ENCODE measurements at places on chromosomes 7 and 10. TPM values are rescaled to one million over a fixed set of nuclear protein-coding genes. Genes with fewer than 3 reads are reported as not detected.

DNA sequence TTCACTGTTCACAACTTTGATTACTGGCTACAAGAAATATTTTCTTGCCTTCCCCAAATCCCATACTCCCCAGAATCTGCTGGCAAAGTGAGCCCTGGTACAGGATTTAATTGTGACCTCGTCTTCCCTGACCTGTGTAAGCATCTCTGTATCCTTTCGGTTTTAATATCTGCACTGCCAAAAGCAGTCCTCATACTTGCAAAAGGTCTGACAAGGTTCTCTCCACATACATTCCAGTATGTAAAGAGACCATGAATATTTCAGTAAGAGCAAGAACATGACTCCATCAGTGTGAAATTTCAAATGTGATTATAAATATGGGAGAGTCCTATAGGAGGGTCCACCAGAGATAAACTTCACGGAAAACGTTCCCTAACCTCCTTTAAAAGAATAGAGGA, 134.0 kb upstream of the TCF7L2 start:
- DNase-seq, result no peak

- no peak for DNase-seq
These were observed 2.5 kb downstream of the LRCH4 start for GRCh38 chr7:100583132-100584053.

The CCL26 gene
- polyA plus RNA-seq, result not detected

GRCh38 chr7:142477079-142477651, 219.3 kb upstream of the PRSS58 start:
- no peak for DNase-seq

- DNase-seq, result no peak
These were observed 34.5 kb downstream of the EBF3 start for GRCh38 chr10:129929343-129930292.

- no peak for DNase-seq
These were observed 207.2 kb downstream of the ZNF365 start for GRCh38 chr10:62581351-62581750.

The PTPRN2 gene
- 7.3 TPM for polyA plus RNA-seq

The IKZF5 gene
- polyA plus RNA-seq, result 27.1 TPM
